Osteocyte (in vitro differentiated cells): ENCODE measurements at places on chromosomes 5 and 9. TPM values are rescaled to one million over a fixed set of nuclear protein-coding genes. Genes with fewer than 3 reads are reported as not detected.

The AK6 gene
- 29.6 and 31.0 TPM in 2 replicates for total RNA-seq

The PITX1 gene
- 0.13 TPM in 1 of 2 replicates, not detected in the other for total RNA-seq

DNA sequence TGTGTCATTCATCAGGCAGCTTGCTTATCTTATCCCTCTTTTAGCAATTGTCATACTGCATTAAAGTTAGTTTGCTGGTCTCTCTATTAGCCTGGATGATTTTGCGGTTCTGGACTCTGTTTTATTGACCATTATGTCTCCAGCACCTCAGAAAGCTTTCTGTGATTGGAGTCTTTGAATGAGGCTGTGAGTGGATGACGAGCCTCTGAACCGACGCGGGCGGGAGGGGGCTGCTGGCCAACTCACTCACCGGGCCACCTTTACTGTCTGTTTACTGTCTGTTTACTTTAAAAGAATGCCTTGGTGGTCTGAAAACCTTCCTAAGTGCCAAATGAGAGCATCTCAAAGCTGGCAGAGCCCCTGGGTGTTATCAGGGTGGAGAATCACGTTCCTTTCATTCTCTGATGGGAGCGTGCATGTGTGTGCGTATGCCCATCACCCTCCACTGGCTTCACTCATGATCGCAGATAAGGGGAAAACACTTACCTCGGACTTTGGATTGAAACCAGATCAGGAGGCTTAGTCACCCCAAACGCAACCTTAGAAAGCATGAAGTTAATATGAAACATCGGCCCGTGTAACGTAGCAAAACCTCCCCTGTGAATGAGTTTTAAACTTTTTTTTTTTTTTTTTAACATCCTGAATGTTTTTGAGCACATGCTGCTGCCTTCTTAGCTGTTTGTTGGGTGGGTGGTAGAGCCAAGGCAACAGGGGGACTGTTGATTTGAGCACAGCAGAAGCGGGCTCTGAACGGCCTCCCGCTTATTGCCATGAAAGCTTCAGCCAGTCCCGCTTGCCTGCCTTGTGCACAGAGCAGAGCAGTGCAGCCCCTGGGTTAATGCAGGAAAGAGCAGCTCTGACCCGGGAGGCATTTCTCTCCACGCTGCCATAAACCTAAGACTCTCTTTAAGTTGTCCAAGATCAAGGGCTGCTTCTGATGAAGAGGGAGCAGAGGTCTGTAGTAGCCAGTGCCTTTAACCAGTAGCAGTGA lies 173.6 kb downstream of the GADD45G start:
- no peak overlapping the region for H3K27ac ChIP-seq
- peaks cover 3% of the 10 kb centered on the region for H3K27me3 ChIP-seq

DNA sequence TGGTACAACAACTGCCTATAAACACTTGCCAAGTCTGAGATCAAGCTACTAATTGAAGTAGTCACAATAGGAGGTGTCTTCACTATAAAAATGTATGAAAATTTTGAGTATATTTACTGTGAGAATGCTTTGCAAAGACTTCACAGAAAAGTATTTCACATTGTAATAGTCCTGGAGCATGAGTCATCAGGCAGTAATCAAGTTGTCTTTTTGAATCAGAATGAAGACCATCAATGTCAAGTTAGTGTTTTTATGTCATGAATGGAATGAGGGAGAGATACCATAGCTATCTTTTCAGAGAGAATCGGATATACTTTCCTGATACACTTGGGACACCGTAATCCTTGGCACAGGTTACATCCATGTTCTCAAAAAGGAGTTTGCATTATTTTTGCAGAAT lies 466.9 kb upstream of the ARRDC3 start:
- H3K4me3 ChIP-seq = no peak overlapping the region
- DNase-seq = no peak
- H3K4me1 ChIP-seq = peaks cover 46% of the 10 kb centered on the region
- no peaks in the 10 kb centered on the region for H3K36me3 ChIP-seq
- H3K27me3 ChIP-seq = no peaks in the 10 kb centered on the region

GRCh38 chr5:113510836-113511451 lies 2.5 kb upstream of the YTHDC2 start:
- H3K27me3 ChIP-seq = peaks cover 10% of the 10 kb centered on the region
- DNase-seq = no peak
- no peak overlapping the region for H3K27ac ChIP-seq
- H3K4me1 ChIP-seq = peaks cover 19% of the 10 kb centered on the region
- H3K4me3 ChIP-seq = no peak overlapping the region

- DNase-seq = peak; percentile 57
- no peaks in the 10 kb centered on the region for H3K4me1 ChIP-seq
- H3K36me3 ChIP-seq = peaks cover 3% of the 10 kb centered on the region
- peaks cover 23% of the 10 kb centered on the region for H3K27me3 ChIP-seq
- no peak overlapping the region for H3K4me3 ChIP-seq
Measured at GRCh38 chr9:126275386-126276001, 51.1 kb upstream of the MVB12B start.

DNA sequence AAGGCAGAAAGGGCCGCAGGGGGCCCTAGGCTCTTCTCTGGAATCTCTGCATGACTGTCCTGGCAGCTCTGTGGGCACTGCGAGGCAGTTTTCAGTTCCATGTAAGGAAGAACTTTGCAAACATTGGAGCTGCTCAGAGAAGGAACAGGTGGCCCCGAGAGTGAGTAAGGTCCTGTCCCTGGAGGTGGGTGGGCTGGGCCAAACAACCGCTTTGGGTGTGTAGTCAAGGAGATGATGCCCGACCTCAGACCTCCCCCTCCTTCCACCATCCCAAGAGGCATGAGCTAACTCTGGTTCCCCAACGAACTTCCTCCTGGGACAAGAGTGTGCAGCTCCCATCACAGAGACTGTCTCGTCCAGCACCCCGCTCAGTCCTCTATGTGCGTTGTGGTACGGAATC lies 20.5 kb downstream of the CSF1R start:
- no peak for DNase-seq
- H3K4me1 ChIP-seq = peaks cover 46% of the 10 kb centered on the region
- no peak overlapping the region for H3K4me3 ChIP-seq

DNA sequence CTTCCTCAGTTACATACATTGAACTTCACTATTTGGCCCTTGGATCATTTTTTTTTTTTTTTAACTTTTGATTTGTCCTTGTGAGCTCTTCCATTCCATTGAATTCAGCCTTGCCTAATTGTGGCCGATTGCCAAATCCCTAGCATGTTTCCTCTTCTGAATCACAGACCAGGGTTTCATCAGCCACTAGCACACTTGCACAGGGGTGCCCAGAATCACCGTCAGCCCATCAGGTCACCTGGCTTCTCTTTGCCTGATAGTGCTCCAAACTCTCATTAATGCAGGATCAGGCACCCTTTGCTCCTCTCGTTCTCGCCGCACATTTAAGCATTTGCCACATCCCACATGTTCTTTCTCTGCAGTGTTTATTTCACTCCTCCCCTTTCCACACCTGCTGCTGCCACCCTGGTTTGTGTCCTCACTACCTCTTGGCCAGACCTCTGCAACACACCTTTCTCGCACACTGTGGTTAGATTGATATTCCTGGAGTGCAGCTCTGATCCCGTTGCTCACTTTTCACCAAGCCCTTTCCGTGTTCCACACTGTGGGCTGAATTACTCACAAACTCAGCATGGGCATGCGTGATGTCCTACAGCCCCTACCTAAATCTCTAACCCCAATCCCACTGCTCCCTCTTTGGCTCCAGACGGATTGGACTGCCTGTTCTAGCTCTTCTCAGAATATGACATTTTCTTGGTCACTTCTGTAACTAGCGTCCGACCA lies 9.8 kb downstream of the PIK3R1 start:
- H3K36me3 ChIP-seq = peaks cover 24% of the 10 kb centered on the region
- H3K27me3 ChIP-seq = no peaks in the 10 kb centered on the region
- peak overlapping the region; percentile 64 for H3K27ac ChIP-seq
- H3K4me3 ChIP-seq = no peak overlapping the region

GRCh38 chr9:34653151-34654072 lies 1.4 kb downstream of the IL11RA start:
- peak overlapping the region; percentile 78 for H3K27ac ChIP-seq
- H3K36me3 ChIP-seq = peaks cover 10% of the 10 kb centered on the region
- no peaks in the 10 kb centered on the region for H3K27me3 ChIP-seq
- H3K4me3 ChIP-seq = peak overlapping the region; percentile 77
- no peak for DNase-seq

- H3K36me3 ChIP-seq = peaks cover 43% of the 10 kb centered on the region
- peaks cover 53% of the 10 kb centered on the region for H3K4me1 ChIP-seq
- peak overlapping the region; percentile 95 for H3K4me3 ChIP-seq
- H3K27ac ChIP-seq = peak overlapping the region; percentile 99
- H3K27me3 ChIP-seq = no peaks in the 10 kb centered on the region
Measured at GRCh38 chr9:72362680-72363139, 2.3 kb downstream of the ZFAND5 start.
